AG09319 (cell line): ENCODE measurements at places on chromosomes 6 and 20.

- no peak for DNase-seq
Observed at GRCh38 chr6:2810092-2810671, 31.5 kb downstream of the SERPINB1 start.

DNA sequence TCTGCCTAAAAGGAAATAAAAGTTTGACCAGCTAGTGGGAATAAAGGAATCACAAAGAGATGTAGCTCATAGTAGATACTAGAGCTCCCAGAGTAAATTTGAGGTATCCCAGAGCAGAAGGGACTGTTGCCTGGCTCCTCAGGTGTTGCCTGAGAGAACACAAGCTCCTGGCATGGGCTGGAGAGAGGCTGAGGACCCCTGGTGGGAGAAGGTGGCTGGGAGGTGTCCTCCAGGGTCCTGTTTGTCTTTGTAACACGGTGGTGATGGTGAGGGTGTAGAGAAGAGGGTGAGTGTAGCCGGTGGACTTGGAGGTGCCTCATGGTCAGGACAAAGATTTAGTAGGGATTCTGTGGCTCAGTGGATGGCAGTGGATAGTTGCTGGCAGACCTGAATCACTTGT, 28.1 kb upstream of the NNAT start:
- DNase-seq: no peak

DNA sequence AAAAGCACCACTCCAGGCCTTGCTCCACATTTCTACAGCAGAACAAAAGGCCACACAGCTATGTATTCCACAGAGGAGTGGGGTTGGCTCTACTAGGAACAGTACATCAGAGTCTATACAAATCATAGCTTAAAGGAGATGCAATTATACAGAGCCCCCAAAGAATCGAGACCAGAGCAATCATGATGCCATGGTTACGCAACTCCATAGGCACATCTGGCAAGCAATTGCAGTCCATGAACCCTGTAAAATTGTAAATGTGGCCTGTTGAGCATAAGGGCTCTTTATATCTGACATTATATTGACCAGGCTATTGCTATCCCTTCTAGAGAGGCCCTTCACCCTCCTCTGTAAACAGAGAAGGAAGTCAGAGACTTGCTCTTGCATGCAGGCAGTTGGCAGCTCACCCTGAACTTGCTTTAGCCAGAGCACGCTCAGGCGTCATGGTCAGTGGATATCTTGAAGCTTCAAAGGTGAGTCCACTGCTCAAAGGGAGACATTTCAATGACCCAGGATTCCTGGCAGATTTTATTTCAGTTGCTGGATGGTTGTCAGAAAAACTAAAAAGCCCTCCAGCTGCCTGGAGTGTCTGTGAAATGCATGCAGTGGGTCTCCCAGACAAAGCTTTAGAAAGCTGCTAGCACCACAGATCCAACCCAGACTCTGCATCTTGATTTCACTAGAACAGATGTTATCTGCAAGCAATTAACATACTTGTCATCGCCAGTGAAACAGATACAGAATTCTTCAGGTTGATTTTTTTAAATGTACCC, 357.2 kb downstream of the CENPW start:
- peak; percentile 87 for DNase-seq

DNA sequence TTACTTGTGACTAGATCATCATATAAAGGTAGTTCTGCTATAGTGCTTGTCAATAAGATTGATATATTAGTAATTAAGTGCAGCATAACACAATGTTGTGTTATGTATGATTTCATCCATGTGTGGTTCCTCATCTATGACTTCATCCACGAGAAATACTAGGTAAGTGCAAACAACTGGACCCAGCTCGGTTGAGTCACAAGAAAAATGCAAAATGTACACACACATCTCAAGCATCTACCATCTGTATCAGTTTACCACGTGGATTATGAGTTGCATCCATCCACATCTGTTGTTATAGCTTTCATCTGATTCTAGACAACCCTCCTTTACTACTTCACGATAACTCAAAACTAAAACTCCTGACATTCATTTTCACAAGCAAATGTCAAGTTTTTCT, 517.0 kb upstream of the CITED2 start:
- DNase-seq: no peak

- DNase-seq: no peak
Observed at GRCh38 chr20:61933481-61933950, 132.2 kb downstream of the TAF4 start.

GRCh38 chr20:48329676-48330664, 497.8 kb downstream of the PREX1 start:
- no peak for DNase-seq

DNA sequence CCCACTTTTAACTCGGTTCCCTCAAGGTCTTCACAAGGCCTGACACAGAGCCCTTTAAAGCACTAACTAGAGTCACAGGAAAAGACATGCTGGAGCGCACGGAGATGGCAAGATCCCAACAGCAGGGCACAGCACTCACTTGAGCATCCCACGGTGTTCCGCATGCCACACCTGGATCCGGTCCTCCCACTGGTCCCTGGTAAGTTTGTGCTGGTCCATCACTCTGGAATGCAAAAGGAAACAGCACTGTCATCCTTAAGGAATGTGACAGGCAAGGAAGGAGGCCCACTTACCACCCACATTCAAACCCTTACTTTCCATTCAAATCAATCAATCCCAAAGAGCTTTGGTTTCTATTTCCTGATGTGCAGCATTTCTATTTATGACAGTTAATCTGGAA, 34.7 kb downstream of the EZR start:
- no peak for DNase-seq

GRCh38 chr6:83838727-83839126, 14.4 kb upstream of the RIPPLY2 start:
- DNase-seq: no peak

DNA sequence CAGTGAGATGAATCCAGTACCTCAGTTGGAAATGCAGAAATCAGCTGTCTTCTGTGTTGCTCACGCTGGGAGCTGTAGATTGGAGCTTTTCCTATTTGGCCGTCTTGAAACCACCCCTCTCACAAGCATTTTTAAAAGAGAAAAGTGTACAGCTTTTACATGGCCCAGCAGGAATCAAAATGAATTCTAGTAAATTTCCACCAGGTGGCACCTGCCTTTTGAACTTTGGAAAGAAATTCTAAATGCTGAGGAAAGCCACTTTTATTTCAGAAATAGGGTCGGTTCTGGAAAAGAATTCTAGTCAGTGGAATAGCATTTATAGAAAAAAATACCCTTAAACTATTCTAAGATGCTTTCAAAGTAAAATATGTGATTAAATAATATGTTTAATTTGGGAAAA, 647.8 kb downstream of the CD109 start:
- no peak for DNase-seq

DNA sequence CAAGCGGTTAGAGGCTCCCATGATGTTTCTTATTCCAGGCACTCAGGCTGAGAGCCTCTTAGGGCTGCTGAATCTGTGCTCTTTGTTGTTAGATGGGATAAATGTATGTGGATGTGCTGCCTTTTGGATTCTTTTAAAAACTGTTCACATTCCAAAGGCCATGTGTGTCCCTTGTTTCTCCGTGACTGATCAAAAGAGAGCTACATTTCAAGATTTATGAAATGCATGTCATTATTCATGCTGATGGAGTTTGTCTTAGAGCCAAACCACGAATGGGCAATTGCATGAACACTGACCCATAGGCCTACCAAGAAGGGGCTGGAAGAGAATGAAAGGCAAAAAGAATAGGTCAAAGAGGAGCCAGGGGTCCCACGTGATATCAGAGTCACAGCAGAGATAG, 104.9 kb upstream of the TSHZ2 start:
- no peak for DNase-seq

DNA sequence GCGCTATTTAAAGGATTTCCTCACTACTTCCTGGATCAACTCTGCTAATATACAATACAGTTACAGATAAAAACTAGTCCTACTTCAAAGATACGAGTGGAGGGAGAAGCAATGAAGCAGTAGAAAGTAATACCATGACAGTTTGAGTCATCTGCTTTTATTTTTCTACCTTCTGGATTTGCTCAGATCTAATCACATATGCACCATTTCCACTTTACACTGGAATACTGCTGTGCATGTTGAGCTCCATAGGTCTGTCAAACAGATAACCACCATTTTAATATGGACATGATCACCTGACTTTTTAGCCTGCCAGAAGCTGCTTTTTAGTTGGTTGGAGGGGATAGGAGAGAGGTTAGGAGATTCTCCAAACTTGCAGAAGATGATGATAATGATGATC, 92.5 kb downstream of the MMUT start:
- DNase-seq: no peak

- no peak for DNase-seq
Observed at GRCh38 chr6:3351105-3351676, 92.4 kb downstream of the PSMG4 start.

DNA sequence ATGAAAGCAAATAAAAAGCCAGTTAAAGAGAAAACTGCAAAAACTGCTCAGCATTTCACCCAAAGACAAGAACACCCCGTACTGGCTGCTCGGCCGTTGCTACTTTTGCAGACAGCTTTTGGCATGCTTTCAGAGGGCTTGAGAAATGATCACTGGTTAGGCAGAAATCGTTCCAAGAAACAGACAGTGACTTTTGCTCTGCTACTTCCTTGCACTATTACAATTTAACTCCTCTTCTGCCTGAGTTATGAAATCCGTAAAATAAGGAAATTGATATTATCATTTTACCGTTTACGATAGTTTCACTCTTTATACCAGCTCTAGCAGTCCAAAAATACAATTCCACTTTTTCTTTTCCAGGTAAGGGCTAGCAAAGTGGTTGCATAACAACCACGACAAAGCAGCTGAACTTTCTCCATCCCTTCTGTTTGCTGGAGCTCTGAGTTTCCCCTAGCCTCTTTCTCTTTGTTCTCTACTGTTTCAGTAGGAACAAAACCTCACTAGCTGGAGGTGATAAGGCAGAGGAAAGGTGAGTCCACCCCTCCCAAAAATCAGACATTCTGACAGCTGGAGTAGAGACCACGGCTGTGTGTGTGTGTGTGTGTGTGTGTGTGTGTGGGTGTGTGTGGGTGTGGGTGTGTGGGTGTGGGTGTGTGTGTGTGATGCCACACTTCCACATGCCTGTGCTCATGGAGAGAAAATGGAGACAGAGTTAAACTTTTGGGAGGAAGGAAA, 191.8 kb upstream of the RREB1 start:
- DNase-seq: no peak

GRCh38 chr6:122715725-122716124, 63.8 kb upstream of the FABP7 start:
- DNase-seq: no peak

- DNase-seq: peak; percentile 42
Observed at GRCh38 chr6:36633915-36634314, 39.8 kb downstream of the SRSF3 start.

- no peak for DNase-seq
Observed at GRCh38 chr6:19873031-19873430, 35.9 kb downstream of the ID4 start.

GRCh38 chr6:47181681-47182080, 128.0 kb downstream of the TNFRSF21 start:
- DNase-seq: no peak

DNA sequence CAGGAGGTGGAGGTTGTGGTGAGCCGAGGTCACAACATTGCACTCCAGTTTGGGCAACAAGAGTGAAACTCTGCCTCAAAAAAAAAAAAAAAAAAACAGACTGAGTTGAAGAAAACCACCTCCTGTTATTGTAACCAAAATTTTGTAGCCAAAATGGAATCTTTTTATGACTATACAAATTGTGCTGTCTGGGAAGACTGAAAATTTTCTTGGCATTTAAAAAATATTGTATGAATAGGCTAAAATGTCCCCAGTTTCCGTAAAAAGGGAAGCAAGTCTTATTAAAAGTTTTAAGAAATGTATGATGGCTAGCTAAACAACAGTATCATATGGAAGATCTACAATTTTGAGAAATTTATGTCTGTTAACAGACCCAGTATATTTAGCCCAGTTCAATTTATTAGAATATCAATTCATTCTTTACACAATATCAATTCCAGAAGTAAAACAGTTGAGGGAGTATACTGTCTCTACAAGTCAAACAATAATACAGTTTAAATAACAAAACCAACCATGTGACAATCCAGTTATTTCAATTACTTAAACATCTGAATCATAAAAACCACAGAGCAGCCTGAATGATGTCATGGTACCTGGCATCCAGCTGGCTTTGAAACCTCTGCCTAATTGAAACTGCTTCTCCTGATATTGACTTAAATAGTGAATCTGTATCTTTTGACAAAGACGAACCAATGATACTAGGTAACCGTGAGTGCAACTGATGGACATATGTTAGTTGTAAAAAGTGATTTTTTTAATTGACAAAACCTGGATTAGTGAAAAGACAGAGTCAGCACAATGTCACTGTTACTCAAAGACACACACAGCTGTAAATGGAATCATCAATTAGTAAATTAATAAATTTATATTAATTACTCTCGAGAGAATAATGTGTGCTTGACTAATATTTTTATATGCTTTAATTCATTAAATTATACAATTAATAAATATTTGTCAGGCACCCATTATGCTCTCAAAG, 166.6 kb upstream of the MARCKS start:
- no peak for DNase-seq

- DNase-seq: no peak
Observed at GRCh38 chr20:38460040-38460623, 12.5 kb upstream of the RALGAPB start.

GRCh38 chr6:156617376-156617775, 159.8 kb upstream of the ARID1B start:
- no peak for DNase-seq

DNA sequence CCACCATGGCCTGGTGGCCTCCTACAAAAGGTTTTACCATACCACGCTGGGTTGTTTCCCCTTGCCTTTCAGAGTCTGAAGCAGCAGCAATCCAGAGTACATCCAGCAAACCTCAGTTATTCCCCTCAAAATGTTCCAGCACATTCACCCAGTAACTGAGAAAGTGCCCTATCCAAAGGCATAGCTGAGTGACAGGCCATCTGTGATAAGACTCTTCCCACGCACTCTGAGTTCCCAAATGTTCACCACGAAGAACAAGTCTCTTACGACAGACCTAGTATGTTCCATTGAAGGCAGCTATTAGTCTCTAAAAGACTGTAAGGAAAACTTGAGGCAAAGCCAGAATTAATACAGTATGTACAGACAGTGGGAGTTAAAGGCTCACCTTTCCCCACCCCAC, 31.6 kb upstream of the C20orf144 start:
- no peak for DNase-seq

GRCh38 chr6:84422380-84422968, 195.0 kb upstream of the CEP162 start:
- no peak for DNase-seq
